ENCODE measurements at places on chromosomes 12 and 14. TPM values are rescaled to one million over a fixed set of nuclear protein-coding genes. Genes with fewer than 3 reads are reported as not detected.

Gene CAPZA3
- not detected for total RNA-seq

Gene MARK3
- total RNA-seq: 105 TPM

Gene TESPA1
- total RNA-seq: 6.7 TPM

Gene ZDHHC22
- not detected for total RNA-seq

Gene SYNDIG1L
- total RNA-seq: 2.9 TPM

Gene ATF7IP
- 64.0 TPM for total RNA-seq

Gene SCNN1A
- total RNA-seq: 199 TPM

Gene PROX2
- total RNA-seq: not detected

Gene PMCH
- not detected for total RNA-seq

Gene CMTM5
- total RNA-seq: 0.96 TPM

Gene OASL
- 12.7 TPM for total RNA-seq

Gene GDF3
- 0.32 TPM for total RNA-seq

Gene TBC1D30
- 14.8 TPM for total RNA-seq

Gene TCL1B
- not detected for total RNA-seq

Gene IFNG-AS1
- not detected for total RNA-seq

Gene KCNA5
- total RNA-seq: 1.8 TPM

Gene PPP1R1A
- not detected for total RNA-seq

Gene WNT1
- total RNA-seq: not detected

Gene SIRT4
- total RNA-seq: 2.4 TPM

Gene ABHD4
- 34.2 TPM for total RNA-seq

Gene CCDC198
- total RNA-seq: not detected

Gene ANKS1B
- 5.3 TPM for total RNA-seq

Gene HCAR3
- 4.3 TPM for total RNA-seq

Gene ARHGAP9
- total RNA-seq: 37.7 TPM

Gene IL22
- total RNA-seq: not detected

Gene TMEM233
- 0.96 TPM for total RNA-seq

Gene RPGRIP1
- total RNA-seq: 1.7 TPM

Gene MFAP5
- 2.8 TPM for total RNA-seq

Gene PTGES3
- total RNA-seq: 168 TPM

Gene PLEKHD1
- total RNA-seq: 0.41 TPM

Gene SGPP1
- total RNA-seq: 22.3 TPM

Gene PPP1R36
- 0.46 TPM for total RNA-seq

Gene C12orf56
- total RNA-seq: not detected

Gene SYT10
- not detected for total RNA-seq

Gene SLC6A15
- total RNA-seq: not detected

Gene NTN4
- 136 TPM for total RNA-seq
